ENCODE measurements at places on chromosomes 3 and 15. TPM values are rescaled to one million over a fixed set of nuclear protein-coding genes. Genes with fewer than 3 reads are reported as not detected.

GRCh38 chr3:11919390-11919789 lies 72.7 kb upstream of the TAMM41 start:
- DNase-seq: peak; percentile 17
- no peaks in the 10 kb centered on the region for H3K4me1 ChIP-seq
- no peak overlapping the region for H3K4me3 ChIP-seq
- no peak overlapping the region for H3K27ac ChIP-seq
- no peaks in the 10 kb centered on the region for H3K27me3 ChIP-seq
- H3K36me3 ChIP-seq: no peaks in the 10 kb centered on the region

DNA sequence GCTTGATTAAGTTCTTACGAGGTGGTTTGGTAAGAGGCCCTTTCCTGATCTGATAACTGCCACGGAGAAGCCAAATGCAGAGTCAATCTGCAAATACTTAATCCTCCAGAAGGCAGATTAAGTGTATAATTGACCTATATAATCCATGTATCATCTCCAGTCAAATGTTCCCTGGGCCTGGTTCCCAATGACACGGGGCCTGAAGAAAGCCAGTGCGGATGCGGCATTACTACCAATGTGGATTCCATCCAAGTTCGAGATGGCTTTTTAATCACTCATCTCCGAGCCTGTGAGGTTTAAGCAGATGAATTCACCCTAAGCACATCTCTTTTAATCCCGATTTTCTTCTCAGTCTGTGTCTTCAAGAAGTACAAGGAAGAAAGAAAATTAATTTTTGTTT lies 60.0 kb upstream of the FEZF2 start:
- no peak overlapping the region for H3K27ac ChIP-seq
- H3K4me1 ChIP-seq: no peaks in the 10 kb centered on the region
- DNase-seq: no peak
- peaks cover 4% of the 10 kb centered on the region for H3K27me3 ChIP-seq

DNA sequence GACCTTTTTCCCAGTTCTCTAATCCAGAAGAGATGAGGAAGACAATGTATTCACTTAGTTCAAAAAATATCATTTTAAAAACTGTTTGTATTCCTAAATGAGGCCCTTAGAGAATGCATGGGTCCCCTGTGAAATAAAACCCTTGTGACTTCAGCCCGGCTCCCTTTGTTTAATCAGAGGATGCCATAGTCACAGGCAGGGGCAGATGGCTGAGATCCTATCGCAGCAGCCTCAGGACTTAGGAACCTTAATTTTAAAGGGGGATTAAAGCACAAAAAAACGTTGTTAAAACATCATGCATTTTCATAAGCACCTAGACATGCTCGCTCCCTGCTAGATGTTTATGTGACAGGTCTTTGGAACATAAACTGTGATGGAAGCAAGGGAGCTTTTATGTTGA lies 176.6 kb downstream of the IL20RB start:
- DNase-seq: no peak

GRCh38 chr3:132538072-132538471 lies 59.0 kb upstream of the ACKR4 start:
- H3K27ac ChIP-seq: no peak overlapping the region
- no peaks in the 10 kb centered on the region for H3K4me1 ChIP-seq
- peaks cover 66% of the 10 kb centered on the region for H3K36me3 ChIP-seq
- H3K27me3 ChIP-seq: no peaks in the 10 kb centered on the region
- no peak overlapping the region for H3K4me3 ChIP-seq

GRCh38 chr15:72545156-72545555 lies 71.0 kb downstream of the ARIH1 start:
- DNase-seq: no peak
- no peaks in the 10 kb centered on the region for H3K27me3 ChIP-seq
- peaks cover 26% of the 10 kb centered on the region for H3K36me3 ChIP-seq
- H3K27ac ChIP-seq: no peak overlapping the region
- no peak overlapping the region for H3K4me3 ChIP-seq

DNA sequence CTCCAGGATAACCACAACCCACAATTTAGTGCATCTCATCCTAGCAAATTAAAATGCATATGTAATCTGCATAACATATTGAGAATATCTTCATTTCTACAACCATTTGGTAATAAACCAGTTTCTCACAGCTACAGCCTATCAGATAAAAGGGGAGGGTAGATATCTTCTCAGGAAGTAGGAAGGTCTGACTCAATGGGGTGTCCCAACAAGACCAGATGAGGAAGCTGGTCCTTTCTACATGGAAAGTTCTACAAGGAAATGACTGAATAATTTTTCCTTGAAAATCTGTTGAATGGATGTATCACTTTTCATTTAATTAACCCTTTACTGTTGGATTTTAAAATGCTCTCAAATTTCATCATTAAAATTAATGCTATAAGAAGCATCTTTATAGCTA lies 17.4 kb upstream of the TMPRSS7 start:
- no peak for DNase-seq
- no peaks in the 10 kb centered on the region for H3K27me3 ChIP-seq
- H3K4me1 ChIP-seq: peaks cover 7% of the 10 kb centered on the region
- H3K4me3 ChIP-seq: no peak overlapping the region

DNA sequence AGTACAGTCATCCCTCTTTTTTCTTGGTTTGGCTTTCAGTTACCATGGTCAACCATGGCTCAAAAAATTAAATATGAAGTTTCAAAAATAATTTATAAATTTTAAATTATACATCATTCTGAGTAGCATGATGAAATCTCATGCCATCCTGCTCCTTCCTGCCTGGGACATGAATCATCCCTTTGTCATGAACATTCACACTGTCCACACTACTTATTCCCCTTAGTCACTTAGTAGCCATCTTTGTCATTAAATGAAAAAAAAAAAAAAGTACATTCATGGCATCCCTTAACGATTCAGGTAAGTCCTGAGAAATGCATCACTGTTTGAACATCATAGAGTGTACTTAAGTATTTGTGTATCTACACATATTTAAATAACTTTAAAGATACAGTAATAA lies 1046.3 kb downstream of the ROBO2 start:
- H3K4me3 ChIP-seq: no peak overlapping the region
- no peaks in the 10 kb centered on the region for H3K36me3 ChIP-seq
- no peak overlapping the region for H3K27ac ChIP-seq

- no peaks in the 10 kb centered on the region for H3K36me3 ChIP-seq
- no peak for DNase-seq
- no peak overlapping the region for H3K27ac ChIP-seq
- H3K4me3 ChIP-seq: no peak overlapping the region
Measured at GRCh38 chr3:50850639-50851511, 176.1 kb downstream of the DOCK3 start.

DNA sequence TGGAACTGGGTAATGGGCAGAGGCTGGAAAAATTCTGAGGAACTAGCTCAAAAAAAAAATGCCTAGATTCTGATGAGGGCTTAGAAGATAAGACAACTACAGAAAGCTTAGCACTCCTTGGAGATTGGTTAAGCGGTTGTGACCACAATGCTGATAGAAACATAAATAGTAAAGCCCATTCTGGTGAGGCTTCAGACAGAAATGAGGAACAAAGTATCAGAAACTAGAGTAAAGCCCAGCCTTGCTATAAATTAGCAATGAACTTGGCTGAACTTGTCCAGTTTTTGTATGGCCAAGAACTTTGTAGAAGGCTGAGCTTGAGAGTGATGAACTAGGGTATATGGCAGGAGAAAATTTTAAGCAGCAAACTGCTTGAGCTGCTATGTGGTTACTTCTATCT lies 25.4 kb downstream of the GOLGB1 start:
- no peaks in the 10 kb centered on the region for H3K27me3 ChIP-seq
- H3K27ac ChIP-seq: no peak overlapping the region
- no peak for DNase-seq

DNA sequence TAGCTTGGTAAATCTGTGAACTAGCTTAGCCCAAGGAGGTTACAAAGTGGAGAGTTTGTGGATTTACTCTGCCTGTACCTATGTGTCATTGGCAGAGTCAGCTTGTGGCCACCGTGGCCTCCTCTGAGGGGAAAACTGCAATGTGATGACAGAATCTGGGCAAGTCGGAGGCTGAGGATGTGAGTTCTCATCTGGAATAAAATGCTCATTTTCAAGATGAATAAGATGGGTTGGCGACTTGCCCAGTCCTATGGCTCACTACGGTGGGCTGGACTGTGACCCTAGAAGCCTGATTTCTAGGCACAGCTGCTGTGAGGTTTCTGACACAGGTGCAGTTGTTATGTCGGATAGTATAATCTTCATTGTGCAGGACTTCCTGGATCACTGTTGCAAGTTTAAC lies 83.7 kb downstream of the ETV5 start:
- no peaks in the 10 kb centered on the region for H3K27me3 ChIP-seq
- no peaks in the 10 kb centered on the region for H3K4me1 ChIP-seq
- no peaks in the 10 kb centered on the region for H3K36me3 ChIP-seq
- H3K4me3 ChIP-seq: no peak overlapping the region
- H3K27ac ChIP-seq: no peak overlapping the region

DNA sequence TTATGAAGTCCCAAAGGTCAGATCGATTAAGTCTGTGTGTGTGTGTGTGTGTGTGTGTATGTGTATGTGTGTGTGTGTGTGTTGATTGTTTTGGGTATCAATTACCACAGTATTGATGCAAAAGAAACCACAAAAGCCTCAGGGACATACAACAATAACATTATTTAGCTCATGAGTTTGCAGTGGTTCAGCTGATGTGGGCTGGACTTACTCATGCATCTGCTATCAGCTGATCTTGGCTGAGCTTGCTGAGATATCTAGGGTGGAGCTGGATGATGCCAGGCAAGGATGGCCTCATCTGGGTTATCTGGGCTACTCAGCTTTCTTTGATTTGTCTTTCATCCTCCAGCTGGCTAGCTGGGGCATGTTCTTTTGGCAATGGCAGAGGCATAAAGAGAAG lies 82.4 kb upstream of the PRR23C start:
- peaks cover 2% of the 10 kb centered on the region for H3K4me1 ChIP-seq
- DNase-seq: no peak
- no peak overlapping the region for H3K27ac ChIP-seq
- H3K4me3 ChIP-seq: no peak overlapping the region
- H3K27me3 ChIP-seq: no peaks in the 10 kb centered on the region

- no peaks in the 10 kb centered on the region for H3K27me3 ChIP-seq
- H3K36me3 ChIP-seq: no peaks in the 10 kb centered on the region
- H3K27ac ChIP-seq: no peak overlapping the region
- H3K4me3 ChIP-seq: no peak overlapping the region
- no peak for DNase-seq
Measured at GRCh38 chr3:54714035-54714434, 213.8 kb downstream of the LRTM1 start.

- peaks cover 7% of the 10 kb centered on the region for H3K27me3 ChIP-seq
- H3K4me3 ChIP-seq: no peak overlapping the region
- peak overlapping the region; percentile 63 for H3K27ac ChIP-seq
Measured at GRCh38 chr3:105351821-105352220, 14.9 kb upstream of the ALCAM start.

Gene KNG1
- total RNA-seq: 0.14 TPM

Gene MOBP
- total RNA-seq: not detected

Gene SCAANT1
- total RNA-seq: not detected

Gene NTRK3
- total RNA-seq: 2.8 TPM

Gene BCL2A1
- total RNA-seq: 91.1 TPM

Gene MESP1
- total RNA-seq: 4.9 TPM

Gene ADGRG7
- not detected for total RNA-seq

Gene USP13
- 15.4 TPM for total RNA-seq

Gene SRGAP3
- 3.2 TPM for total RNA-seq

Gene CD200R1
- total RNA-seq: 1.9 TPM

Gene NOX5
- total RNA-seq: 0.14 TPM

Gene IQCF6
- not detected for total RNA-seq

Gene SPSB4
- 1.2 TPM for total RNA-seq
